ENCODE measurements at places on chromosomes 1 and 21.

GRCh38 chr21:29077651-29078090 is 4.2 kb upstream of the CCT8 start:
- peak; percentile 30 for DNase-seq

GRCh38 chr1:44485229-44485933 is 80.3 kb downstream of the RNF220 start:
- no peak for DNase-seq

GRCh38 chr1:59926381-59927123 is at the start of gene CYP2J2:
CYP2J2 (minus strand) TSS chr1:59926773; CDS start chr1:59926746, 27 bp downstream.
- DNase-seq, result no peak

DNA sequence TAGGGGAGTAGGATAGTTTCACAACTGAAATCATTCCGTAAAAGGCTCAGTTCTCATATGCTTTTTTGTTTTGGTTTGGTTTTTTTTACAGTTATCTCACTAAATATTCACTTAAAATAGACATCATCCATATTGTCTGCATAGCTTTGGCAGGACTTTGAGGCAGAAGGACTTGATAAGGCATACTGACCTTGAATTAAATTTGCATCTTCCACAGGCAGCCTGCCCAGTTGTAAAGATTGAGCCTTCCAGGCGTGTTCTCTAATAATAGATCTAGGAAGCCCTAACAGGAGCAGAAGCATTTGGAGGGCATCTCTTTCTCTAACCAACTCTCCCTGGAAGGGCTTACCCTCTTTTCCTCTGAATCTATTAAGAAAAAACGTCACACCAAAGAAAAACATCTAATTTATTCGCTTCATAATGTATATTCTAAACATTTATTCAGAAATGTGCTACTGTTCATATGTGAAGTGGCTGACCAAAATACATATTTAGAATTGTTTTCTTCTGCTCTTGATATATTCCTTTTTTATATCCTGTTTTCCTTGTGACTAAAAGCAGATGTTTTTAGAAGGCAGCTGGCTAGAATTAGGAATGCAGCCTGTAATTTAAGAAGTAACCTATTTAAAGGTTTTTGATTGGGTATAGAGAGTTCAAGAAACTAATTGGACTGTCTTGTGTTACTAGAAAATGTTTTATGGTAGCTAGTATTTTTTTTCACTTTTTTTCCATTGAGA is 20.2 kb downstream of the DESI2 start:
- no peak for DNase-seq

DNA sequence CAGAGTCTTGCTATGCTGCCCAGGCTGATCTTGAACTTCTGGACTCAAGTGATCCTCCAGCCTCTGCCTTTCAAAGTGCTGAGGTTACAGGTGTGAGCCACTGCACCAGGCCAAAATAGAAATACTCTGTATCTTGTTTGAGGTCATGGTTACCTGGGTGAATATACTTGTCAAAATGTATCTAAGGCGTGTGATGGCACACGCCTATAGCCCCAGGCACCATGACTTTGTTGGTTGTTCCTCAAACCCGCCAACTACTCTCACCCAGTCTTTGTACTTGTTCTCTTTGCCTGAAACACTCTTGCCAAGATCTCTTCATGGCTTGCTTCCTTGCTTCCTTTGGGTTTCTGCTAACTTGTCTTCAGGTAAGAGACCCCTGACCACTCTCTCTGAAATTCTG is 38.0 kb upstream of the RGS5 start:
- no peak for DNase-seq

GRCh38 chr1:41955461-41956159 is 36.9 kb upstream of the HIVEP3 start:
- no peak for DNase-seq

DNA sequence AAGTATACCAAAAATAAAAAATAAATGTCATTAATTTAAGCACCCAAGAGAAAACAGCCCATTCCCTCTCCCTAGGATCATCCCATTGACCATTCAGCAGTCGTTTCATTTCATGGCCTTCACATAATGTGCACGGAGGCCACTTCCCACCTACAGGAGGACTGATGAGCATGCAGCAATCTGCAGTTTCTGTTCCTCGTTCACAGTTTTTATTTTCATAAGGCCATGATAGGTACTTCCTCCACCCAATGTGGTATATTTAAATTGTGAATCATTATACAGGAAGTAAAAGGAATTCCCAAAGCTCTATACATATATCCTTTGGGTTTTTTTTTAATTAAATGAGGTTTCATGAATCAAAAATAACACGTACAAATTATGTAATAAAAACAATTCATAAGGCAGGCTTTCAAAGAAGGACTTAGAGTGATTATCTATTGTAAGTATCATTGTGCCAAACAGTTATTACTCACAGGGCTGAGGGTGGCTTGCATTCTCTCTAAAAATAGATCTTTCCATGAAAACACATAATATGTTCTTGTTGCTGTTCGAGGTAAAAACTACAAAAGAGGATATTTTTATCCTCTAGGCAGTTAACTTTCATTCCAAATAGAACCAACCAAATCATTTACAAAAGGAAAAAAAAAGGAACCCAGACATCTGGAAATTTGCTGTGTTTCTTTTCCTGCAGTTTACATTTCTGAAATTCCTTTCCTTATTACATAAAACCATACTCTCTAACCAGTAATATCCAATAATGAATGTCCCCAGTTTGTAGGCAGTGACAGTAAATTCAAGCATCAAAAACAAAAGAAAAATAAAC is 27.5 kb upstream of the SLC44A3 start:
- DNase-seq, result no peak

- DNase-seq, result no peak
Measured at GRCh38 chr1:71667216-71667615, 586.4 kb upstream of the ZRANB2 start.

GRCh38 chr1:49297783-49298182 is 521.1 kb upstream of the BEND5 start:
- peak; percentile 25 for DNase-seq

DNA sequence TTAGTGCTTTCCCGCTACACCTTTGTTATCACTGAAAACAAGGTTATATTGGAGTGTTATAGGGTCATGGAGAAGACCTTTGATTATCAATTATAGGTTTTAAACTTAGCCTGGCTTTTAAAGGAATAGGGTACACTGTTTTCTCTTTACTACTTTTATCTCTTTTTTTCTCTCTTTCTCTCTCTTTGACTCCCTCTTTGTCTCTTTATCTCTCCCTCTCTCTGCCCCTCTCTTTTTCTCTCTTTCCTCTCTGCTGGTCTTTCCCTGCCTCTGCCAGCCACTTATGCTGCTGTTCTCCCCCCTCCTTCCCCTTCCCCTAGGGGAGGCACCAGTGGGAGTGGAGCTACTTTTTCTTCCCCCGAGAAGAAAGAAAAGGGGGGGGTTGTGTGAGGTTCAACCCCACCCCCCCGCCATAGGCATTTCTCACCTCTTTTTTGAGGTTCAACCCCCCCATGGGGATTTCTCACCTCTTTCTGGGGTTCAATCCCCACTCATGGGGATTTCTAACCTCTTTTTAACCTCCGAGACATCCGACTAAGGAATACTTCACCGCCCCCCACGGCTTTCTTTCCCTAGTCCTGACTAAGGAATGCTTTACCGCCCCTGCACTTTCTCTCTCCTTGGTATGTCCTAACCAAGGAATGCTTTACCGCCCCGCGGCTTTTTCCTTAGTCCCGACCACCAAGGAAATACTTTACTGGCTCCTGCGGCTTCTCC is 17.2 kb upstream of the ZBTB8B start:
- DNase-seq, result peak; percentile 29

DNA sequence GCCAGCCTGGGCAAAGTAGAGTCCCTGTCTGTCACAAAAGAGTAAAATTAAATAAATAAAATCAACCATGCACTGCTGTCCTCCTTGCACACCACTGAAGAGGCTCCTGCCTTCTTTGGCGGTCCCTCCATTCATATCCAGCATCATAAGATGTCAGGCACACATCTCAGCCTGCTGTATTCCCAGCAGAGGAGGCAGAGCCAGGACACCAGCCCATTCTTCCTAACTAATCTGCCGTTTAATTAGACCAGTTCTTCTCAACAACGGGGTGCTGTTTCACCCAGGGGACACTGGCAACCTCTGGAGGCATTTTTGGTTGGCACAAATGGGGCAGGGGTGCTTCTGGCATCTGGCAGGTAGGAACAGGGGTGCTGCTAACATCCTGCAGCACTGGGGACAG is 119.7 kb downstream of the ETS2 start:
- DNase-seq, result no peak

GRCh38 chr1:203410182-203410900 is 59.4 kb upstream of the FMOD start:
- no peak for DNase-seq
